Muscle of leg (tissue), 16 donors: ENCODE measurements at places on chromosomes 7 and 10. TPM values are rescaled to one million over a fixed set of nuclear protein-coding genes. Genes with fewer than 3 reads are reported as not detected.

- no peak overlapping the region for H3K27ac ChIP-seq
- H3K27me3 ChIP-seq: no peaks in the 10 kb centered on the region
- H3K36me3 ChIP-seq: no peaks in the 10 kb centered on the region
- H3K4me1 ChIP-seq: peaks cover 6% of the 10 kb centered on the region
- peak; percentile 22 for DNase-seq
Observed at GRCh38 chr10:12344375-12345110, 4.8 kb upstream of the CAMK1D start.

DNA sequence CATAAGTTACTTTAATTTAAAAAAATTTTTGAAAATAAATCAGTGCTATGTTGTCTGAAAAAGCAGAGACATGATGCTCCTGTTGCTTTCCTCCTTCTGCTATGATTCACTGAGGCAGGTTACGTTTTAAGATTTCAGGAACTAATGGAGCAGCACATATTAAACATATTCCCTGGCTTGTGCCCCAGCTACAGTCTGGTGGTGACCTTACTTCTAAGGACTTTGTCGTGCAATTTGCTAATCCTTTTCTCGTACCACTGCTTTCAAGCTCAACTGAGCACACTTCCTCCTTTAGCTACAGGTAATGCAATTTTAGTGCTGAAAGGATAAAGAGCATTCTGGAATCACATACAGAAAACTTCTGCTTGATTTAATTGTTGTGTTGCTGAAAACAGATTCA, 16.2 kb upstream of the PRR15 start:
- no peak overlapping the region for H3K27ac ChIP-seq
- no peak overlapping the region for H3K4me3 ChIP-seq
- H3K27me3 ChIP-seq: peaks cover under 1% of the 10 kb centered on the region

GRCh38 chr7:40804477-40805215, 669.8 kb downstream of the SUGCT start:
- H3K36me3 ChIP-seq: no peaks in the 10 kb centered on the region
- no peaks in the 10 kb centered on the region for H3K4me1 ChIP-seq
- H3K27me3 ChIP-seq: no peaks in the 10 kb centered on the region
- no peak overlapping the region for H3K4me3 ChIP-seq
- DNase-seq: no peak

DNA sequence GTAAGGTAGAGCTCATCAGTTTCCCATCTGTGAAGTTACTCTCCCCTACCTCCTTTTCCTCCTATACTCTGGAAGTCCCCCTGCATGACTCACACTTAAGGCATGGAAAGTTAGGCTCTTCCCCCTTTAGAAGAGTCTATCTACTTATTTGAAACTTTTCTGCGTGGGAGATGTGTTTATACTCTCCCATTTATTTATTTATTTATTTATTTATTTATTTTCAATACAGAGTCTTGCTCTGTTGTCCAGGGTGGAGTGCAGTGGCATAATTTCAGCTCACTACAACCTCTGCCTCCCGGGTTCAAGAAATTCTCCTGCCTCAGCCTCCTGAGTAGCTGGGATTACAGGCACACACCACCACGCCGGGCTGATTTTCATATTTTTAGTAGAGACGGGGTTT, 107.5 kb upstream of the JCAD start:
- H3K27me3 ChIP-seq: no peaks in the 10 kb centered on the region
- no peak overlapping the region for H3K27ac ChIP-seq
- no peak for DNase-seq
- no peaks in the 10 kb centered on the region for H3K4me1 ChIP-seq

The CYP3A7 gene
- 0.58 TPM for total RNA-seq

DNA sequence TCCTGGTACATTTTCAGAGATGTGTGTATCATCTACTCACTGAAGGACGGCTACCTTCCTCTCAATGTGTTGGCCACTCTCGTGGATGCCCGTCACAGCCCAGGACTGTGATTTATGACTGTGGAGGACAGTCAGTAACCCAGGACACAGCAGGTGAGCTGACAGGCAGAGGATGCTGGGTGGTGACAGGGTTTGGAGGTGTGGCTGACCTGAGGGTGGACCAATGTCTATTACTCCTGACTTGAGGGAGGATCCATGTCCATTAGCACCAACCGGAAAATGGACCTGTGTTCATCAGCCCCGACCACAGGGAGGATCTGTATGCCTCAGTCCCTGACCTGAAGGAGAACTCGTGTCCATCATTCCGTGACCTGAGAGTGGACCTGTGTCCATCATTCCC, 96.1 kb downstream of the ADCY1 start:
- no peak overlapping the region for H3K4me3 ChIP-seq
- H3K36me3 ChIP-seq: no peaks in the 10 kb centered on the region
- no peaks in the 10 kb centered on the region for H3K27me3 ChIP-seq
- no peak for DNase-seq

The DGKB gene
- total RNA-seq: 1.4 TPM

The DNAJB9 gene
- 12.5 TPM for total RNA-seq

The DOCK4 gene
- total RNA-seq: 14.0 TPM

- no peaks in the 10 kb centered on the region for H3K36me3 ChIP-seq
- no peak overlapping the region for H3K27ac ChIP-seq
- no peaks in the 10 kb centered on the region for H3K27me3 ChIP-seq
- DNase-seq: no peak
- H3K4me1 ChIP-seq: no peaks in the 10 kb centered on the region
Observed at GRCh38 chr10:59655309-59655708, 54.3 kb downstream of the SLC16A9 start.

- no peak overlapping the region for H3K27ac ChIP-seq
- DNase-seq: no peak
- peaks cover 4% of the 10 kb centered on the region for H3K4me1 ChIP-seq
- no peaks in the 10 kb centered on the region for H3K27me3 ChIP-seq
- no peaks in the 10 kb centered on the region for H3K36me3 ChIP-seq
Observed at GRCh38 chr10:943334-944033, 12.0 kb upstream of the LARP4B start.

GRCh38 chr7:15581352-15581951, 19.6 kb upstream of the AGMO start:
- no peak overlapping the region for H3K4me3 ChIP-seq
- H3K4me1 ChIP-seq: no peaks in the 10 kb centered on the region
- H3K27me3 ChIP-seq: no peaks in the 10 kb centered on the region
- no peaks in the 10 kb centered on the region for H3K36me3 ChIP-seq
- H3K27ac ChIP-seq: no peak overlapping the region

GRCh38 chr7:65338346-65338745, 35.3 kb upstream of the ZNF92 start:
- no peaks in the 10 kb centered on the region for H3K36me3 ChIP-seq
- no peaks in the 10 kb centered on the region for H3K27me3 ChIP-seq
- H3K4me3 ChIP-seq: no peak overlapping the region

GRCh38 chr7:30327813-30328212, 43.4 kb downstream of the ZNRF2 start:
- no peaks in the 10 kb centered on the region for H3K4me1 ChIP-seq

DNA sequence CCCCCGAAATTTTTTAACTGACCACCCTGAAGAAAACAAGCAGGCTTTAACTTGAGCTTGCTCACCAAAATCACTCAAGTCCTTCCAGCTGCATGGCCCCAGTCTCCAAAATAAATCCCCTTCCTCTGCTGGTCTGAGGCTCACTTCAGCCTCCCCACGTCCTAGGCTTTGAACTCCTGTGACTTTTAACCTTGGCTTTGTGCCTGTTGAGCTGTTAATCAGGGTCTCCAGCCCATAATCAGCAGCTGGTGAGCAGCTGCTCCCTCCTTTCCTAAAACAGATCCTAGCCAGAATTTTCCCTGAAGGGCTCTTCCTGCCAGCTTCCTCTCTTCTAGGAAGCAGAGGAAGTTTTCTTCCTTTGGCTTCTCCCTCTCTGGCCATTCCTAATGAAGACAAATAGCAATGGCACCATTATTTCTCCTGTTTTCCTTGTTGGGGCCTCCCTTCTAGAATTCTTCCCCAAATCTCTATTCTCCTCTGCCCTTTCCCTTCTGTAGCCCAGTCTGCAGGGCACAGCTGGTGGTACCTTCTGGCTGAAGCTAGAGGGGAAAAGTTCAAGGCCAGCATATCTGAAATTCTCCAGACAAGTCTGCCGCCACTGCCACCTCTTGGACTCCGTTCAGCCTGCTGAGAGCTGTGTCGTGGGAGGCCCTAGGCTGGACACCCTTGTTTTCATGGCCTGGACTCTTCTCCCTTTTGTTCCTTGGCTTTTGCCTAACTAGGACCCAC, 152.1 kb downstream of the NOC3L start:
- peaks cover 40% of the 10 kb centered on the region for H3K4me1 ChIP-seq
- peaks cover 6% of the 10 kb centered on the region for H3K36me3 ChIP-seq
- DNase-seq: peak; percentile 89
- peak overlapping the region; percentile 66 for H3K27ac ChIP-seq

The IL2RA gene
- total RNA-seq: not detected

DNA sequence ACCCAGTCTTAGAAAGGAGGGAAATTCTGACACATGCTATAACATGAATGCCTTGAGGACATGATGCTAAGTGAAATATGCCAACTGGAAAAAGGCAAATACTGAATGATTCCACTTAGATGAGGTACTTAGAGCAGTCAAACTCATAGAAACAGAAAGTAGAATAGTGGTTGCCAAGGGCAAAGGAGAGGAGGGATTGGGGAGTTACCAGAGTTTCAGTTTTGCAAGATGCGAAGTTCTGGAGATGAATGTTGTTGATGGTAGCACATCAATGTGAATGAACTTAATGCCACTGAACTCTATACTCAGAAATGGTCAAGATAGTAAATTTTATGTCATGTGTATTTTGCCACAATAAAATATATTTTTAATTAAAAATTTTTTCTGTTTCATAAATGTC, 38.9 kb downstream of the DRGX start:
- no peak for DNase-seq
- H3K36me3 ChIP-seq: no peaks in the 10 kb centered on the region
- H3K27me3 ChIP-seq: no peaks in the 10 kb centered on the region
- H3K4me1 ChIP-seq: peaks cover 20% of the 10 kb centered on the region

- no peak overlapping the region for H3K4me3 ChIP-seq
- no peaks in the 10 kb centered on the region for H3K36me3 ChIP-seq
- peak; percentile 33 for DNase-seq
- no peaks in the 10 kb centered on the region for H3K4me1 ChIP-seq
Observed at GRCh38 chr7:134619627-134620331, 26.9 kb upstream of the BPGM start.

DNA sequence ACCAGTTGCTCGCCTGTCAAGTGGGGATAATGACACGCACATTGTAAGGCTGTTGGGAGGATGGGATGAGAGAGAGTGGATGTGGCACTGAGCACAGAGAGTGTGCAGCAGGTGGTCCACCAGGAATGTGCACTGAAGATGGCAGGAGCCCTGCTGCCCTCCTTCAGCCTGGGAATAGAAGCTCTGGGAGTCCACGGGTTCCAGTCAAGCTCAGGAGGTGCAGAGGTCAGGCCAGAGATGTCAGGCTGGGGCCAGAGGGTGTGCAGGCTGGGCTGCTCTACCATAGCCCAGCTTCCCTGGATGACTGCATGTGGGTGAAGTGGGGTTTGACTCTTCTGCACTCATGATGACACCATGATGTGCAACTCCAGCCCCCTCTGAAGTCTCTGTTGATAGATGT, 58.7 kb downstream of the C10orf120 start:
- peaks cover 7% of the 10 kb centered on the region for H3K4me1 ChIP-seq
- H3K27ac ChIP-seq: no peak overlapping the region
- DNase-seq: no peak
- H3K27me3 ChIP-seq: no peaks in the 10 kb centered on the region
- H3K36me3 ChIP-seq: no peaks in the 10 kb centered on the region
- no peak overlapping the region for H3K4me3 ChIP-seq

DNA sequence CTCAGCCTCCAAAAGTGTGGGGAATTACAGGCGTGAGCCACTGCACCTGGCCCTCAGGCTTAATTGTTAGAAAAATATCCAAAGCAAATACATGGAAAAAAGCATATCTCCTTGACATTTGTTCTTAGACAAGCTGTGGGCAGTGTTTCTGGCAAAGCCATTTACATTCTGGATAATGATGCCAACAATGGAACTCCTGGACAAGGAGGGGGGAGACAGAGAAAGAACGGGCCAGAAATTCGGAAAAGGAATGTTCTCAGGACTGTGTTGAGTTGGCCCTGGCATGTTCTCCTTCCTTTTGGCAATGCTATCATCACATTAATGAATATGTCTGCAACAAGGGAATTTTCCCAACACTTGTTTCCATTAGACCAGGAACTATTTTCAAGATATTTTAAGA, 88.7 kb downstream of the UBE2H start:
- H3K4me1 ChIP-seq: peaks cover 12% of the 10 kb centered on the region
- no peak overlapping the region for H3K27ac ChIP-seq

GRCh38 chr10:7546385-7546967, 120.3 kb downstream of the ITIH5 start:
- H3K27ac ChIP-seq: peak overlapping the region; percentile 85
- peaks cover 2% of the 10 kb centered on the region for H3K27me3 ChIP-seq
- no peak overlapping the region for H3K4me3 ChIP-seq
- H3K4me1 ChIP-seq: peaks cover 63% of the 10 kb centered on the region

GRCh38 chr10:95909561-95909960, 1.8 kb downstream of the CC2D2B start:
- H3K36me3 ChIP-seq: no peaks in the 10 kb centered on the region
- no peak overlapping the region for H3K4me3 ChIP-seq
- no peaks in the 10 kb centered on the region for H3K4me1 ChIP-seq
- no peak overlapping the region for H3K27ac ChIP-seq
- no peak for DNase-seq

- no peak overlapping the region for H3K4me3 ChIP-seq
- H3K36me3 ChIP-seq: peaks cover 40% of the 10 kb centered on the region
- H3K27me3 ChIP-seq: no peaks in the 10 kb centered on the region
- no peak for DNase-seq
- peaks cover 10% of the 10 kb centered on the region for H3K4me1 ChIP-seq
Observed at GRCh38 chr10:77974396-77975074, 48.0 kb upstream of the DLG5 start.

- H3K27ac ChIP-seq: no peak overlapping the region
- no peak for DNase-seq
- H3K27me3 ChIP-seq: no peaks in the 10 kb centered on the region
- peaks cover 9% of the 10 kb centered on the region for H3K36me3 ChIP-seq
- no peak overlapping the region for H3K4me3 ChIP-seq
- H3K4me1 ChIP-seq: peaks cover 30% of the 10 kb centered on the region
Observed at GRCh38 chr10:70566515-70567290, 35.8 kb downstream of the PRF1 start.

- H3K27ac ChIP-seq: peak overlapping the region; percentile 65
- peak; percentile 23 for DNase-seq
- peaks cover 3% of the 10 kb centered on the region for H3K4me1 ChIP-seq
- no peak overlapping the region for H3K4me3 ChIP-seq
- no peaks in the 10 kb centered on the region for H3K36me3 ChIP-seq
- no peaks in the 10 kb centered on the region for H3K27me3 ChIP-seq
Observed at GRCh38 chr10:21797984-21798765, 205.4 kb downstream of the DNAJC1 start.

- H3K4me1 ChIP-seq: peaks cover 2% of the 10 kb centered on the region
- H3K4me3 ChIP-seq: no peak overlapping the region
- H3K36me3 ChIP-seq: peaks cover 2% of the 10 kb centered on the region
- no peaks in the 10 kb centered on the region for H3K27me3 ChIP-seq
Observed at GRCh38 chr10:6586501-6586900, 6.4 kb upstream of the PRKCQ start.

The TBC1D12 gene
- 11.4 TPM for total RNA-seq

DNA sequence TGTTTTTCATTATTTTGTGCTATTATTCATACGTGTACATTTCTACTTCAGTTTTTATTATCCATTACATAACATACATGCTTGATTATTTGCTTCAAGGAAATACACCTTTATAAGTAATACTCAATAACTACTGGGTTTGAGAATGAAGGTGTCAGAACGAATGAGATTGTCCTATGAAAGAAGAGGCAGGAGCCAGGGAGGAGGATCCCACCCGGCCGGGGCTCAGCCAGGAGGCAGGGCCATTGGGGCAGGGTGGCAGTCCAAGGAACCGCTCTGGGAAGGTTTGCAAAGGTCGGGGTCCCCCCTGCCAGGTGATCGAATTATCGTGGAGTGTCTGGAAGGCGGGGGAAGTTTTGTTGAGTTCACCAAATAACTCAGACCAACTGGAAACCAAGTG, 9.1 kb downstream of the TRIM56 start:
- H3K4me1 ChIP-seq: peaks cover 5% of the 10 kb centered on the region
- H3K27me3 ChIP-seq: no peaks in the 10 kb centered on the region
- peaks cover 6% of the 10 kb centered on the region for H3K36me3 ChIP-seq
- no peak for DNase-seq
- peak overlapping the region; percentile 25 for H3K27ac ChIP-seq

The FAM131B gene
- total RNA-seq: 1.4 TPM
